Effector memory CD8-positive, alpha-beta T cell (primary cell): ENCODE measurements at places on chromosomes 11 and 22.
A peak's percentile ranks its signal among the peaks of the same experiment; 100 is the strongest.

DNA sequence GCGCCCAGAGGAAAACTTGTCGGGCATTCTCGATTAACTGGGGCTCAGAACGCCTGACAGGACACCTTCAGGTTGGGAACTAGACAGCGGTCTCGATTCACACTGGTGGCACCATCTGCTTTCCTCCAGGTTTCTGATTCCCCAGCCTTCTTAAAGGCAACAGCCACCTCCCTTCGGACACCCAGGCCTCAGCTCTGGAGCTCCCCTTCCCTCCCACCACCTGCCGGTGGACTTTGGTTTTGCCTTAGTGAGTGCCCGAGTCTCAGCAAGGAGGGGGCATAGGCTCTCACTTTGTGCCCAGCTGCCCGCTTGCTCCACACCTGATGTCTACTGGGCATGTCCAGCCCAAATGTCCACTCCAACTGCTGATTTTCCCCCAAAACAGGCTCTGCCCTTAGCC lies 110.4 kb upstream of the PARVA start:
- H3K27ac ChIP-seq = no peak overlapping the region
- no peak overlapping the region for H3K4me3 ChIP-seq
- peaks cover 4% of the 10 kb centered on the region for H3K36me3 ChIP-seq
- H3K27me3 ChIP-seq = no peaks in the 10 kb centered on the region
- no peak for DNase-seq

DNA sequence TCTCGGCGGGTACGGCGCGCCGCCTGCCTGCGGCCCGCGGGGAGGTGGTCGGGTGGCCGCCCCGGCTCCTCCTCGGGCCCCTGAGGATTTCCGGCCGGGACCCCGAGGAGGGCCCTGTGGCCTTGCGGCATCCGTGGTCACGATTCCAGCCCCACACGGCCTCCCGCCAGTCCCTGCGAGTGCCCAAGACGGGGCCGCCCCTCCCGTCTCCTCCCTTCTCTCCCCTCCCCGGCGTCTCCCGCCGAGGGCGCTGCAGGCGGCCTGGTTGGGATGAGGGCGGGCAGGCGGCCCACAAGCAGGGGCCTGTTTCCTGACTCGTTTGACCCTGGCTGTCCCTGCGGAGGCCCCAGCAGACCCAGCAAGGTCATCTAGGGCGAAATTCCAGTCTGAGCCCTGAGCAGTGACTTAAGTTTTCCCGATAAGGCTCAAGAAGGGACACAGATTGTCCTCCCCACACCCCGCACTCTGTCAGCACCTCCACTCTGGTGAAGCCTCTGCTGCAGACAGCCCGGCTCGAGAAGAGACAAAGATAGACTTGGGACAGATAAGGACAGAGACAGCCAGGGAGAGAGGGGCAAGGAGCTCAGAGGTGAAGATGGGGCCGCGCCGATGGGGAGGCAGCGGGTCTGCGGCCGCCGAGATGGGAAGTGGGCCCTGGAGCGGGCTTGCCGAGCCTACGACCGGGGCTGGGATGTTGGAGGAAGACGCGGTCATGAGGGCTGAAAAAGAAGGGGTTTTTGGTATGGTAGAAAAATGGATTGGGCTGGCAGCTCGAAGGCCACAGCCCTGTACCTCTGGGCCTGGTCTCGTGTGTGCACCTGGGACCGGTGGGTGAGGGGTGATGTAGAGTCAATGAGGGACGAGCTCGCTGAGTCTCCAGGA lies 95.0 kb downstream of the SWAP70 start:
- peak overlapping the region; percentile 47 for H3K27ac ChIP-seq
- H3K27me3 ChIP-seq = no peaks in the 10 kb centered on the region
- peak overlapping the region; percentile 76 for H3K4me3 ChIP-seq
- no peaks in the 10 kb centered on the region for H3K36me3 ChIP-seq
- peak; percentile 18 for DNase-seq
- H3K4me1 ChIP-seq = peaks cover 19% of the 10 kb centered on the region

- no peaks in the 10 kb centered on the region for H3K27me3 ChIP-seq
- peaks cover 8% of the 10 kb centered on the region for H3K36me3 ChIP-seq
- H3K4me3 ChIP-seq = no peak overlapping the region
- DNase-seq = no peak
- no peaks in the 10 kb centered on the region for H3K4me1 ChIP-seq
These were observed 40.0 kb downstream of the MOB2 start for GRCh38 chr11:1446623-1447022.

DNA sequence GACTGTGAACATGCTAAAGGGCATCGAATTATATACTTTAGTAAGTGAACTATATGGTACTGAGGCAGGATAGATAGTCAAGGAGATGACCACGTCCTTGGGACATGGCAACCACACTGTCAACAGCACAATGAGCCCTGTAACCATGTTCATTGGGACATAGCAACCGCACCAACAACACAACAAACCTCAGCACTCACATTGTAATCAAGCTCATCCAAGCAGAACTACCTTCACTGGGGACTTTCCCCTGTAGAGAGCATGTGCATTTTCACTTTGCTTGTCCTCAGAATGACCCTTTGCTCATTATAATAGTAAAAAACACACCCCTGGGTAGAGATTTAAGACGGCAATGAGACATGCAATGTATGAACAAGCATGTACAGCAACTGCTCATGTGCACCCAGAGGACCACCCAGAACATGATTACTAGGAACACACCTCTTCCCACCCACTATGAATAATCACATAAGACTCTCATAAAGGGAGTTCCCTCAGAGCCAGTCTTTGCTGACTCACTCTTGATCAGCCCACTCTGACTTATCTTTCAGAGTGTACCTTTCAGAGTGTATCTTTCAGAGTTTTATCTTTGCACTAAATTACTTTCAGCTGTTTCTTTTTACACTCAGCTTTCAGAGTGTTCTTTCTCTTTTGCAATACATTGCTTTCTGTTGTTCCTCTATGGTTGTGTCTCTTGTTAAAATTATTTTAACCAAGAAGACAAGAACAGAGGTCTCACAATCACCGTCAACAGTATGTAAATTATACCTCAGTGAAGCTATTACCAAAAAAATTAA lies 4.1 kb upstream of the PLAAT2 start:
- peak overlapping the region; percentile 100 for H3K27ac ChIP-seq
- H3K27me3 ChIP-seq = no peaks in the 10 kb centered on the region
- peaks cover 5% of the 10 kb centered on the region for H3K36me3 ChIP-seq
- H3K4me1 ChIP-seq = peaks cover 45% of the 10 kb centered on the region
- DNase-seq = peak; percentile 75

- peaks cover 41% of the 10 kb centered on the region for H3K4me1 ChIP-seq
- no peak overlapping the region for H3K4me3 ChIP-seq
- no peak for DNase-seq
- no peaks in the 10 kb centered on the region for H3K36me3 ChIP-seq
These were observed 35.6 kb upstream of the CD5 start for GRCh38 chr11:61066645-61067044.

GRCh38 chr11:65446446-65447277 lies 24.1 kb downstream of the NEAT1 start:
- peaks cover 43% of the 10 kb centered on the region for H3K36me3 ChIP-seq
- no peak overlapping the region for H3K4me3 ChIP-seq
- peak overlapping the region; percentile 76 for H3K27ac ChIP-seq
- no peak for DNase-seq
- no peaks in the 10 kb centered on the region for H3K27me3 ChIP-seq

GRCh38 chr11:111944139-111944538 lies 7.0 kb downstream of the DIXDC1 start:
- H3K36me3 ChIP-seq = no peaks in the 10 kb centered on the region
- peaks cover under 1% of the 10 kb centered on the region for H3K4me1 ChIP-seq
- no peak overlapping the region for H3K27ac ChIP-seq
- H3K27me3 ChIP-seq = no peaks in the 10 kb centered on the region
- H3K4me3 ChIP-seq = no peak overlapping the region

DNA sequence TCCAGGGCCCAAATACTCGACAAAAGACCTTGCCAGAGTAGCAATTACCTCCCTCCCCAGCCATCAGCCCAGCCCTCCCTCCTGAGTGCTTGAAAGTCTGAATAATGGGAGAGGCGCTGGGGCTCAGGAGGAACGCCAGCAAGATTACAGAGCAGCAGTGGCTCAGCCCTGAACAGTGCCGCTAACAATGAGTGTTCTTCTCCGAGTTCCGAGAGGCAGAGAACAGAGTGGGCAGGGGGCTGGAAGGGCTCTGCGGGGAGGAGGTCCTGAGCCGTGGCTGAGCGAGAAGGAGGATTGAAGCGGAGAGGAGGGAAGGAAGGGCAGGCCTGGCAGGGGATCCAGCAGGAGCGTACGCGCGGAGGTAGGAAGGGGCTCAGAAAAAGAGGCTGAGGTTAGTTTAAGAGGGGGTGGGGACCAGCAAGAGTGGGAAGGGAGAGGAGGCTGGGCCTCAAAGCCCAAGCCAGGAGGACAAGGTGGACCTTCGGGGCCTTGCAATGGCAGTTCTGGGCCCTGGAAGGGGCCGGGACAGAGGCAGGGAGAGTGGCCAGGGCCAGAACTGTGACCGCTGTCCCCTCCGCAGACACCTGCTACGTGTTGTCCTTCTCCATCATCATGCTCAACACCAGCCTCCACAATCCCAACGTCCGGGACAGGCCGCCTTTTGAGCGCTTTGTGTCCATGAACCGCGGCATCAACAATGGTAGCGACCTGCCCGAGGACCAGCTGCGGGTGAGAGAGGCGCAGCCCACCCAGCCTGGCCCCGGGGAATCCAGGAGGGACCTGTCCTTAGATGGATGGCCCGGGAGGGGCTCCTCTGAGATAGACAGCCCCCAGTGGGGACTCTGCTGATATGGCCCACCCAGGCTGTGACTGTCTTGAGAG lies 20.6 kb downstream of the CYTH4 start:
- no peaks in the 10 kb centered on the region for H3K27me3 ChIP-seq
- H3K27ac ChIP-seq = peak overlapping the region; percentile 88
- H3K36me3 ChIP-seq = peaks cover 67% of the 10 kb centered on the region
- peaks cover 73% of the 10 kb centered on the region for H3K4me1 ChIP-seq
- DNase-seq = no peak

GRCh38 chr22:19430890-19431541 lies 517 bp downstream of the HIRA start:
- peak; percentile 16 for DNase-seq
- peak overlapping the region; percentile 94 for H3K27ac ChIP-seq
- H3K27me3 ChIP-seq = no peaks in the 10 kb centered on the region
- H3K36me3 ChIP-seq = peaks cover 52% of the 10 kb centered on the region
- peaks cover 32% of the 10 kb centered on the region for H3K4me1 ChIP-seq

GRCh38 chr22:45692549-45692948 lies 20.9 kb downstream of the ATXN10 start:
- no peak for DNase-seq
- peaks cover 31% of the 10 kb centered on the region for H3K4me1 ChIP-seq
- peaks cover 49% of the 10 kb centered on the region for H3K36me3 ChIP-seq

DNA sequence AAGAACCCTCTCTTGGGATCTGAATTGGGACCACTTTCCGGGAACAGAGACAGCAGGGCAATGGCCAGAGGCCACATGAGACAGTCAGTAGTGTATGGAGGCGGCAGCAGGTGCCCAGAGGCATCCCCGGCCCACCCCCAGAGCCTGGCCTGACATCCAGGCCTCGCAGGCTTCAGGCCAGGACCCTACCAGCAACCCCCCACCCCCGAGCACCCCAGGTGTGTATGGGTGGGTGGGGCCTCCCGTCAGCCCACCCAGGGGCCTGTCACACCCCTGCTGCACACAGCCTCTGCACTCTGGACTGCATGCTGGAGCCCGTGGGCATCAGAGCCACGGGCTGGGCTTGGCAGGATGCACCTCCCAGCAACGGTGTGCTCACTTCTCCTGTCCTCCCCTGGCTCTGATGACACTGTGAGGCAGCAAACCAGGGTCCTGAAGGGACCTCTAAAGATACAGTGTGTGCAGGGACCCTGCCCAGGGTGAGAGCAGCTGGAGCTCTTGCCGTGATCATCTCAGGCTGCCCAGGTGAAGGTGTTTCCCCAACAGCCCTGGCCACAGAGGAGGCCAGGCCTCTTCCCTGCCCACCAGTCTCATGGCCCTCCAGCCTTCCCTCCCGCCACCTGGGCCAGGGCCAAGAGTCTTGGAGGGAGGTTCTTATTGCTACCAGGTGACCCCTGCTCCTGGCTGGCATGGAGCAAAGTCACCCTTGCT lies 88.8 kb upstream of the SEPTIN5 start:
- no peak for DNase-seq
- no peaks in the 10 kb centered on the region for H3K36me3 ChIP-seq
- H3K27ac ChIP-seq = no peak overlapping the region
- H3K27me3 ChIP-seq = peaks cover 39% of the 10 kb centered on the region
- peaks cover 6% of the 10 kb centered on the region for H3K4me1 ChIP-seq

- no peak overlapping the region for H3K4me3 ChIP-seq
- peaks cover 4% of the 10 kb centered on the region for H3K4me1 ChIP-seq
- peaks cover 4% of the 10 kb centered on the region for H3K36me3 ChIP-seq
These were observed 22.1 kb downstream of the RPUSD4 start for GRCh38 chr11:126189109-126189929.

- H3K36me3 ChIP-seq = peaks cover under 1% of the 10 kb centered on the region
- peak; percentile 79 for DNase-seq
- no peak overlapping the region for H3K4me3 ChIP-seq
- no peak overlapping the region for H3K27ac ChIP-seq
These were observed 194.1 kb downstream of the IGLL1 start for GRCh38 chr22:23385678-23386631.

DNA sequence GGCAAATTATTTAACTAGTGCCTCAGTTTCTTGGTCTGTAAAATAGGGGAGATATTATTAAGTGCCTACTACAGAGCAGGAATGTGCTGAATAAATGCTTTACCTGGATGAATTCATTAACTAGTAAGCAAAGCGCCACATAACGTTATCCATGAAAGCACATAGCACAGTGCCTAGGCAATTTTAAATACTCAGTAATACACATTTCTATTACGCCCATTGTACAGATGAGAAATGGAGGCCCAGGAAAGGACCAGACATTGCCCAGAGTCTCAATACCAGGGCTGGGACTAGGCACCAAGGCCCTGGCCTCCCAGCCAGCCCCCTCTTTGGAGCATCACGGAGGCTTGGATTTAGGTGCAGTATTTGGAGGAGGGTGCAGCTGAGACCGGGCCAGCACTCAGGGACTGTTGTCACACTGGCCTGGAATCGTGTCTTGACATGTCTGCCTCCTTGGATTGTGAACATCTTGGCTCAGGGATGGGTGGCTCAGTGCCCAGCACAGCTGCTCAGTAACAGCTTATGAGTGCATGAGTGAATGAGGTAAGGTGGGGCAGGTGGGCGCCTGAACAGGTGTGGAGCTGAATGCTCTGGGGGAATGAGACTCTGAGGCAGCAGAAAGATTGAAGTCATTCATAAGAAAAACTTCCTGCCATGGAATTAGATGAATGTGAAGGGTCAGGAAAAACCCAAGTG lies 42.1 kb upstream of the TPBGL start:
- H3K36me3 ChIP-seq = no peaks in the 10 kb centered on the region
- DNase-seq = no peak
- H3K4me1 ChIP-seq = no peaks in the 10 kb centered on the region
- peaks cover 6% of the 10 kb centered on the region for H3K27me3 ChIP-seq

- no peaks in the 10 kb centered on the region for H3K27me3 ChIP-seq
- peaks cover 13% of the 10 kb centered on the region for H3K36me3 ChIP-seq
- peaks cover 10% of the 10 kb centered on the region for H3K4me1 ChIP-seq
- H3K4me3 ChIP-seq = no peak overlapping the region
- DNase-seq = no peak
These were observed 35.9 kb upstream of the PDE3B start for GRCh38 chr11:14607713-14608112.

GRCh38 chr11:417652-418342 lies 3.0 kb upstream of the SIGIRR start:
- peaks cover 16% of the 10 kb centered on the region for H3K36me3 ChIP-seq
- H3K4me1 ChIP-seq = peaks cover 25% of the 10 kb centered on the region
- no peak overlapping the region for H3K27ac ChIP-seq
- peak overlapping the region; percentile 80 for H3K4me3 ChIP-seq

- DNase-seq = no peak
- H3K36me3 ChIP-seq = no peaks in the 10 kb centered on the region
- H3K27ac ChIP-seq = no peak overlapping the region
- no peaks in the 10 kb centered on the region for H3K27me3 ChIP-seq
- no peak overlapping the region for H3K4me3 ChIP-seq
These were observed 2.0 kb downstream of the ANO3 start for GRCh38 chr11:26333906-26334305.

- no peak for DNase-seq
- peaks cover 61% of the 10 kb centered on the region for H3K27me3 ChIP-seq
- H3K27ac ChIP-seq = no peak overlapping the region
- no peak overlapping the region for H3K4me3 ChIP-seq
- no peaks in the 10 kb centered on the region for H3K36me3 ChIP-seq
These were observed 223.4 kb upstream of the ZBED5 start for GRCh38 chr11:11081288-11081687.
